Activated CD8-positive, alpha-beta memory T cell treated with anti-CD3 and anti-CD28 coated beads, Interleukin-2, amount 10 ng/mL, durations not matched to agents 7 days and 5 days (primary cell): ENCODE measurements at places on chromosomes 5 and 9. TPM values are rescaled to one million over a fixed set of nuclear protein-coding genes. Genes with fewer than 3 reads are reported as not detected.

CARD6 gene
- total RNA-seq: 2.6 TPM

FAM221B gene
- not detected for total RNA-seq

BTNL9 gene
- total RNA-seq: not detected

DMAC1 gene
- 54.5 TPM for total RNA-seq

TMOD1 gene
- total RNA-seq: 0.88 TPM

GRXCR2 gene
- not detected for total RNA-seq

SLC36A2 gene
- not detected for total RNA-seq

MUSK gene
- not detected for total RNA-seq

CEMIP2 gene
- total RNA-seq: 78.8 TPM

LCN1 gene
- not detected for total RNA-seq

GM2A gene
- total RNA-seq: 13.4 TPM

IFNK gene
- not detected for total RNA-seq

ENTPD2 gene
- total RNA-seq: not detected

ZNF79 gene
- 18.9 TPM for total RNA-seq

PGM5 gene
- not detected for total RNA-seq

SLCO6A1 gene
- total RNA-seq: not detected

WHRN gene
- total RNA-seq: 12.4 TPM
